HL-60 (cell line): ENCODE measurements at places on chromosomes 3 and 15.

- DNase-seq: no peak
These were observed 282.5 kb downstream of the ULK4 start for GRCh38 chr3:41679374-41679773.

DNA sequence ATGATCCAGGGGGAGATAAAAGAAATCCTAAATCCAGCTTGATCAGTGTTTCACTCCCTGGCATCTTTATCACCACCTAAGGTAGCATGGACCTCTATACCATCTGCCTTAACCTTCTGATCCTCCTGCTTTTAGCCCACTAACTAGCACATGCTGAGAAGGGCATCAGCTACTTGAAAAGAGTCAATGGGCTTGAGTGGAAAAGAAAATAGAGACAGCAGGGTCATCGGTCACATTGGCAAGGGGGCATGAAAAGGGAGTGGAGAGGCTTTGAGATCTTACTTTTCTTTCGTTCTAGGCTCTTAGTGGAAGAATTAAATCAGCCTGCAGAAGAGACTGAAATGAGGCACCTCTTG lies 239 bp upstream of the ZFYVE19 start:
- no peak for DNase-seq

- DNase-seq: no peak
These were observed 42.1 kb upstream of the MB21D2 start for GRCh38 chr3:192959773-192960172.

DNA sequence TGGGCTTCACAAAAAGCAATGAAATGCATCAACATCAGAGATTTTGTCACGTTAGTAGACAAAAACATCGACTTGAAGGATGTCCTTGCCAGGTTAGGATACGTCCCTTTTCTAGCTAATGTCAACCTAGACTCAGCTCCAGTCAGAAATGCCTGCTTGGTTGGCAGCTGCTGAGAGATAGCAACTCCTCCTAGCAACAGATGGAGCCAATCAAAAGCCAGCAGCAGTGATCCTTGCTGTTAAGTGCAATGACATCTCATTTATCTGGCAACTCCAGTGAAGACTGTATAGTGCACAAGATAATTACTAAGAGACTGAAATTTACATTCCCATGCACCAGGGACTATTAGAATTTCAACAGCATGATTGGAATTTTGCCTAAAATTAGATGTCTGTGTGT lies 424.1 kb downstream of the FGF12 start:
- no peak for DNase-seq

GRCh38 chr3:119555929-119556328 lies 3.5 kb downstream of the CD80 start:
- no peak for DNase-seq

DNA sequence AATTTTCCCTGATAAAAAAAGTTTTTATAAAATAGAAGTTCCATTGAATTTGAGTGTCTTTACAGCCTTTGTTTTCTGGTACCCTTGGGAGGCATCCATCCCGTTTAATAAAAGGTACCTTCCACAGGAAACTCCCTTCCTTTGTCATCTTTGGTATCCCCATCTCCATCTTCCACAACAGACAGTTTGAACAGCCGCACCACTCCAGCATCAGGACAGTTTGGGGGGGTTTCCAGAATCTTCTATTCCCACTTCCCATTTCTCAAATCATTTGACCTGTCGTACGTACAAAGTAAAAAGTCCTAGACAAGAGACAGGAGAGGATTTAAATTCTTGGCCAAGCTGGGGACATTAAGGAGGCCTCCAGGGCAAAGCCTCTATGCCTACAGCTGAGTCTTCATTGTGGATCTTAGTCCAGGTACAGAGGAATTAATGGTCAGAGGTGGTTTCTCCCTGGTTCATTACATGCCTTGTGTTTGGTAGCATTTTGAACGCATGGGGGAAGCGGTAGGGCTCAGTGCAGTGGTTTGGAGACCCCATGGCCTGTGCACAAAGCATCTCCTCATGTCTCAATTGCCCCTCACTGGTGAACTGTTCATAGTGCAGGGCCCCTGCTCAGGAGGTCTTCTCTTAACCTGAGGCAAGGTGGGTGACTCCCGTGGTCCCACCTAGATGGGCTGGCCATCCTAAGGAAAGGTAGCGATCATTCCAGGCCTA lies 19.4 kb upstream of the BCL2A1 start:
- no peak for DNase-seq

- DNase-seq: no peak
These were observed 26.5 kb downstream of the CFAP161 start for GRCh38 chr15:81160312-81161159.

GRCh38 chr3:136350132-136350531 lies 100.0 kb downstream of the PCCB start:
- DNase-seq: no peak

DNA sequence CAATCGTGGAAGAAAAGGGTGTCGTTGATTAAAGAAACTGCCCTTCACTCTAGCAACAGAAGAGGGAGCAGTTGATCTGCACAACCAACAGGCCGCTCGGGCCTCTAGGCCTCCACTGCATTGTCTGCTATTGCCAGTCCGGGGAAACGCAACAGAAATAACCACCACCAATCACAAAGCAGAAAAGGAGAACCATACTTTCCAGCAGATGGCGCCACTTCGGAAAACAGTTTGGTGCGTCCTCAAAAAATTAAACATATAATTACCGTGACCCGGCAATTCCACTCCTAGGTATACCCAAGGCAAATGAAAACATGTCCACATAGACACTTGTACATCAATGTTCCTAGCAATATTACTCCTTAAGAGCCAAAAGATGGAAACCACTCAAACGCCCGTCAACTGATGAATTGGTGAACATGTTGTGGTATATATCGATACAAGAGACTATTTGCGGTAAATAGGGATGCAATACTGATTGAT lies 154.1 kb downstream of the TJP1 start:
- peak; percentile 49 for DNase-seq

DNA sequence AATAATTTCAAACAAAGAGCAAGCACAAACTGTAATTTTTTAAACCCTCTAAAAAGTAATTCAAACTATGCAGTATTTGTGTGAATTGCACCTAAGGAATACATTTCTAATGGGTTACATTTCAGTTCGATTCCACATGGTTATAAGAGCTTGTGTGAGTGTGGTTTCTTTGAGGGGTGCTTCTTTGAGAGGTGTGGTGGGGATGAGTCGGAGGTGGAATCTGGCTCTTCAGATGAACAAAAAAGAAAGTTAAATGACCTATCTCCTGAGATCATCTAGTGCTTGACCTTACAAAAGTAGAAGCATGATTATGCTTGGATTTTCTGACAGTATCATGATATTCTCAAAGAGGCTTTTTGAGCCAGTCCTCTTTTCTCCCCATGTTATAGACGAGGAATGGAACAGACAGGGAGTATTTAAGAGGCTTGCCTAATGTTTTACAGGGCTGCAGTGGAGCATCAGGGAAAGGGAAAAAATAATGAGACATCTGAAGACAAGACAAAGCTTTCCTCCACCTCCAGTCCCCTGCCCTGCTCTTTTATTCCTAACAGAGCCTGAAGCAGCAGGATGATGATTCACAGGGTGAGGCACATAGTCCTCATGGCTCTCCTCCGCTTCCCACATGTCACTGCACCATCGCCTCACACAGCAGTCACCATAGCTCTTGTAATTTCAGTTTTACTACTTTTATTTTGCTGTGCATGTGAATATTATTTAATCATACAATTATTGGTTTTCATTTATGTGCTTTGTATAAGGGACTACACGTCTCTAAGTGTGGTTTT lies 82.0 kb downstream of the LYSMD4 start:
- DNase-seq: no peak
